Esophagus squamous epithelium (tissue), 5 donors: ENCODE measurements at places on chromosomes 3 and 15.

DNA sequence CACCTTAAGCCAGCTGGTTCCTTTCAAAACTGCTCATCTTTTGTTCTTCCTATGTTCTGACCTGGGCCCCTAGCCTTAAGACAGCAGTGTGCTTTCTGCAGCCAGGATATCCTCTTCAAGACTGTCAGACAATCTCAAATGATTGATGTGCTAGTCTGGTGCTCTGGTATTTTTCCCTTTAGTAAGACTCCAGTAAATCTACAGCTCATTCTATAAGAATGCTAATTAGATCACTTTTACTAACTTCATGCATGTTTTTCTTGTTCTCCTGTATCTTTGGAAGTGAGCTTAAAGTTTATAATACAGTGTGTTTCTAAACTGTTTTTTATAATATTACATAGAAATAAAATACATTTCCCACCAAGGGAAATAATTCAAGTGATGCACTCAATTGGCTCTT, 220.9 kb upstream of the NANOGP8 start:
- DNase-seq: no peak

DNA sequence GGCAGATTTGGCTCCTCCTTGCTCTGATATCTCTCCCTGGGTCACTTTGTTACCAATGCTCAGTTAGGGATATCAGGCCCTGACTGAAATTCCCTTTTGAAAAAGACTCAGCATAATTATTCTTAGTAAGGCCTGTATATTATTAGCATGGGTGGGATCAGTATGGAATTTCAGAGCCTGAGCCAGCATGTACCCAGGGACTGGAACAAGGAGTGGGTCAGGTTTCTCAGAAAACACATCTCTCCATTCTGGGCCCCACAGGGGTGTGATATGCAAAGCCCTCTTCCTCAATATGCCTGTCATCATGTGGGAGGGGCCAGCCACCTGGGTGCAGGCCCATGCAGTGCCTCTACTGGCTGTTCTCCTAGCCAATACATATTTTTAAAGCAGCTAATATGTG, 423.2 kb downstream of the EPHB1 start:
- no peak for DNase-seq

- DNase-seq: no peak
Measured at GRCh38 chr15:45387380-45388007, 9.2 kb upstream of the GATM start.

- no peak for DNase-seq
Measured at GRCh38 chr3:160531311-160531710, 34.1 kb downstream of the KPNA4 start.

DNA sequence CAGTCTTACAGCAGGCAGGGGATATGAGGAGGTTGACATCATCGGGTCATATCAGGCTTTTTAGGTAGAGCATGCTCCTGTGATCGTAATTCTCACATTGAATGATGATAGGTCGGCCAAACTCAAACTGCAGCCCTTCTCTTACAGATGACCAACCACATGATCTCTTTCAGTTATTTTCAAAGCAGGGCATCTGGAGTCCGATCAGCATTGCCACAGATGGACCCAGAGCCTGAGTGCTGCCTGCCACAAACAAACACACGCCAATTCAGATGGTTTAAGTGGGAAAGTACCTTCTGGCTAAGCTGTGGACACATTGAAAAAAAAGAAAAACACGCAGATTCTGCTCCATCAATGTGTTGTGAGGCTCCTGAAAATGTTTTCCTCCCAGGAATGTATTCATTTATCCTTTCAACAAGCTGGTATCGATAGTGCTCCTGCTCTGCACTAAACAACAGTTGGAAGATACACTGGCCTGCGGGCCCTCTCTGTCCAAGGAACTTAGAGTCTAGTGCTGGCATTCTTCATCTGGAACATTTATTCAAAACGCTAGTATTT, 31.2 kb downstream of the ARPP21 start:
- no peak for DNase-seq
